ENCODE measurements at places on chromosomes 5 and 9.

GRCh38 chr5:89397096-89397495 lies 514.1 kb upstream of the MEF2C start:
- no peak for DNase-seq

DNA sequence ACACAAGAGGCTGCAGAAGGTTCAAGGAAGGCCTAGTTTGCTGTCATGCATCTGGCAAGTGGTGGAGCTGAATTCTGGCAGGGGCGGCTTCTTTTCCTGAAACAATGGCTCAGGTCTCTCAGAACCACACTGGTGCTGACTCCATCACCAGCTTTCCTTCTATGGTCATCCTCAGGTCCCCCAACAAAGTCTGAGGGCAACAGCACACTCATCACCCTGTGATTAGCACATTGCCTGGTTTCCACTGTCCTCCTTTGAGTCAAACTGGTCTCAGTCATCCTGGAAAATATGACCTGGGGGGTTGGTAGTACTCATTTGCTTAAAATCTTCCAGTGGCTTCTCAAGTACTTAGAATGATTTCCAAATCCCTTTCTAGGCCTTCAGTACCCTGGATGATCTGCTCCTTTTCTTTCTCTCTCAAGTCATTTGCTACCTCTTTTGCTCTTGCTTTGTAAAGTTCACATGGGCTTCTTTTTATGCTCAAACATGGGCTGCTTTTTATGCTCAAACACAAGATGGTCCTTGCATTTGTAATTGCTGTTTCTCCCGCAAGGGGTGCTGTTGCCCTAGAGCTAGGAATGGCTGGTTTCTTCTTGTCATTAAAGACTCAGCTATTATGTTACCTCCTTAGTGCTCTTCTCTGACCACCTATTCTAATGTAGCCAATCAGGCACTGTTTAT lies 144.9 kb downstream of the ALDH1A1 start:
- DNase-seq = no peak

DNA sequence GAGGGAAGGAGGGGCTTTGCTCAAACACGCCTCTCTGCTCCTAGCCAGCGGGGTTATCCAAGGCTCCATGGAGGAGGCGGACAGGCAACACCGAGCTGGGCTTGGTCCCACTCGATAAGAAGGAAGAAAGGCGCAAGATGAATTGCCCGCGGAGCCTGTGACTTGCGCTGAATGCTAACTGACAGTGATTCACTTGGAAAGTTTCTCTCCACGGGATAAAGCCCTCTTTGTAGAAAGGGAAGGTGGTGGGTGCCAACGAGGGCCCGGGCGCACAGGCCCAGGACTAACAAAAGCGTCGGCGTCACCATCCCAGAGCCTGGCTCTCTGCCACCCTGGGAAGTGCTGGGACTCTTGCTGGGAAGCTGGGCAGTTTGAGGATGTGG lies 76.0 kb downstream of the VAV2 start:
- no peak for DNase-seq

DNA sequence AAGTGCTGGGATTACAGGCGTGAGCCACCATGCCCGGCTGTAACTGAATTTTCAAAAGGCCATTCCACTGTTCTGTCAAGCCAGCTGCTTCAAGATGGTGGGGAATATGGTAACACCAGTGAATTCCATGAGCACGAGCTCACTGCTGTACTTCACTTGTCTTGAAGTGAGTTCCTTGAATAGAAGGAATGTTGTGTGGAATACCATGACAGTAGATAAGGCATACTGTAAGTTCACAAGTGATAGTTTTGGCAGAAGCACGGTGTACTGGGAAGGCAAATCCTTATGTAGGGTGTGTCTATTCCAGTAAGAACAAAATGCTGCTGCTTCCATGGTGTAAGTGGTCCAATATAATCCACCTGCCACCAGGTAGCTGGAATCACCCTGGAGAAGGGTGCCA lies 6.6 kb upstream of the PRXL2C start:
- DNase-seq = peak; percentile 8

GRCh38 chr5:180391276-180391675 lies 38.1 kb upstream of the GFPT2 start:
- DNase-seq = no peak

DNA sequence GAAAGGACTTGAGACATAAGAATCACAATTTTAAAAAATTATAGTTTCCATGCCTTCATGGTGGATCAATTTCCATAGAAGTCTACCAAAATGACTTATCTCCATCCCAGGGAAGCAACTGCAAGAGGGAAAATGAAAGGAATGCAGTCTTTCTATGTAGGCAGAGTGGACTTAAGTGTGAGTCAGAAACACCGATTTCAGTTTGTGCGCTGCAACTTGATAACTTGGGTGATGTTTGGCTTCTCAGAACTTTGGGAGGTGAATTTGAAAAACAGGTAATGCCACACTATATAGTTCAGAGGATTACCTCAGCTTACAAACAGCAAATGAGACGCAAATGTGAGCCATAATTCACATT lies 708 bp upstream of the CSNK1G3 start:
- no peak for DNase-seq

DNA sequence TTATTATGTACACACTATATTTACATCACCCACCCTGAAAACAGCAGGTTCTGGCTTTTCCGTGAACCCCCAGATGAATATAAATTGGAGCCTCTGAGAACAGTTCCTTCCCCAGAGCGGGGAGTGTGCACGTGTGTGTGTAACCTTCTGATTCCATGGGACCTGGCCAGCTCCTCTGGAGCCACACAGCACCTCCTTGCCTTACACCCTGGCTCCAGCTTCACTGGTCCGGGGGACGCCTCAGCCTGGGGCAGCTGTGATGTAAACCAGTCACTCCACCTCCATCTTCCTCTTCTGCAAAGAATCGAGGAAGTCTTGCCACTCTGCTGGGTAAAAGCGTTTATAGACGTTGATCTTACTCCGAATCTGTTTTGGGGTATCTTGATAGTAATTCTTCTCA lies 4.4 kb downstream of the NOP16 start:
- no peak for DNase-seq

DNA sequence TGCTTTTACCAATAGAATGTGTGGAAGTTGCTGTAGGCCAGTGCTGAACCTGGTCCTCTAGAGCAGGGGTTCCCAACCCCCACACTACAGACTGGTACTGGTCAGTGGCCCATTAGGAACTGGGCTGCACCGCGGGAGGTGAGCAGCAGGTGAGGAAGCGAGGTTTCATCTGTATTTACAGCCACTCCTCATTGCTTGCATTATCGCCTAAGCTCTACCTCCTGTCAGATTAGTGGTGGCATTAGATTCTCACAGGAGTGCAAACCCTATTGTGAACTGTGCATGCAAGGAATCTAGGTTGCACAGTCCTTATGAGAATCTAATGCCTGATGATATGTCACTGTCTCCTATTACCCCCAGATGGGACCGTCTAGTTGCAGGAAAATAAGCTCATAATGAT lies 6.1 kb upstream of the CCDC152 start:
- no peak for DNase-seq

GRCh38 chr5:144122081-144122480 lies 48.4 kb downstream of the YIPF5 start:
- DNase-seq = no peak

GRCh38 chr9:97895695-97896332 lies 26.5 kb downstream of the TRMO start:
- DNase-seq = no peak

GRCh38 chr9:117723986-117724625 lies 19.9 kb downstream of the TLR4 start:
- DNase-seq = no peak

GRCh38 chr5:72857396-72857795 lies 40.9 kb downstream of the TNPO1 start:
- DNase-seq = no peak
